ENCODE measurements at places on chromosomes 7 and 10.

GRCh38 chr10:9305018-9305655 lies 1250.6 kb downstream of the GATA3 start:
- H3K27me3 ChIP-seq = no peaks in the 10 kb centered on the region
- no peak overlapping the region for H3K4me3 ChIP-seq
- no peaks in the 10 kb centered on the region for H3K36me3 ChIP-seq
- no peaks in the 10 kb centered on the region for H3K4me1 ChIP-seq
- no peak for DNase-seq

DNA sequence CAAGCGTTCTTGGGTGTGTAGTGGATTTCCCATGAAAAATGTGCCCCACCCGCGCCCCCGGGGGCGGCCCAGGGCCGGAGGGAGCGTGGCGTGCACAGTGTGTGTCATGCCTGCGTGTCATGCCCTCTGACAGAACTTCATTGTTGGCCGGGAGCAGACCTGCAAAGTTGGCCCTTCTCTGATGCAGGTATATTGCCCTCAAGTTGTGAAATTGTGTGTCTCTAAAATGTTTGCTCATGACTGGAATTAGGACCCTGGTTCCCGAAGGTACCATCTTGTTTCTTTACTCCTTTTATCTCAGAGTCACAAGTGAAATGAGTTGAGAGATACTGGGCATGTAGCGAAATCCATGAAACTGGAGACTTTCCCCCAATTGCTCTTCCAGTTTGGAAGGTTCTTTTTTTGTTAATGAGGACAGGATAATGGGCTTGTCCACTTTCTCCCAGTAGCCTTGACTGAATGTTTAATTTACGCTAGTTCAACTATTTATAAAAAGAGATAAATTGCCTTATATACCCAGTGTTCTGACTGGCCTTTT lies 26.2 kb downstream of the ADK start:
- no peaks in the 10 kb centered on the region for H3K36me3 ChIP-seq
- H3K27me3 ChIP-seq = no peaks in the 10 kb centered on the region

GRCh38 chr10:101535949-101536348 lies 52.1 kb downstream of the POLL start:
- H3K27ac ChIP-seq = no peak overlapping the region
- H3K27me3 ChIP-seq = no peaks in the 10 kb centered on the region
- DNase-seq = no peak
- H3K4me1 ChIP-seq = no peaks in the 10 kb centered on the region

- no peak overlapping the region for H3K27ac ChIP-seq
- no peaks in the 10 kb centered on the region for H3K4me1 ChIP-seq
- H3K27me3 ChIP-seq = no peaks in the 10 kb centered on the region
- H3K4me3 ChIP-seq = no peak overlapping the region
- DNase-seq = no peak
Measured at GRCh38 chr10:59499460-59499859, 137.1 kb upstream of the FAM13C start.

DNA sequence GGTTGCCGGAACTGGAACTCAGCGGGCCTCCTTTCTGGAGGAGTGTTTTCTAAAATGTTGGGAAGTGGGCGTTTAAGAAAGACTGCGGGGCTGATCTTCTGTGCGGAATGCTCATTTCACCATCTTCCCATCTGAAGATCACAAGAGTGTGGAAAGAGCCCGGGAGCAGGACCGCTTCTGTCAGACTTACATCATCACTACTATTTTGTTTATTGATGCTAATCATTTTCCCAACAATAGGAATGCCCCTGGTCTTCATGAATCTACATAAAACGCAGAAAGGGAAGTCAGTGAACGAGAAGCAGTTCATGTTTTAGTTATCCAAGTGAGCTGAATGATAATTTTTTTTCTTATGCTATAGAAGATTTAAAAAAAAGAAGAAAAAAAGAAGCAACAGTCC lies 447.8 kb upstream of the MKI67 start:
- no peak for DNase-seq
- no peaks in the 10 kb centered on the region for H3K36me3 ChIP-seq
- H3K4me3 ChIP-seq = no peak overlapping the region
- H3K4me1 ChIP-seq = no peaks in the 10 kb centered on the region
- no peak overlapping the region for H3K27ac ChIP-seq

DNA sequence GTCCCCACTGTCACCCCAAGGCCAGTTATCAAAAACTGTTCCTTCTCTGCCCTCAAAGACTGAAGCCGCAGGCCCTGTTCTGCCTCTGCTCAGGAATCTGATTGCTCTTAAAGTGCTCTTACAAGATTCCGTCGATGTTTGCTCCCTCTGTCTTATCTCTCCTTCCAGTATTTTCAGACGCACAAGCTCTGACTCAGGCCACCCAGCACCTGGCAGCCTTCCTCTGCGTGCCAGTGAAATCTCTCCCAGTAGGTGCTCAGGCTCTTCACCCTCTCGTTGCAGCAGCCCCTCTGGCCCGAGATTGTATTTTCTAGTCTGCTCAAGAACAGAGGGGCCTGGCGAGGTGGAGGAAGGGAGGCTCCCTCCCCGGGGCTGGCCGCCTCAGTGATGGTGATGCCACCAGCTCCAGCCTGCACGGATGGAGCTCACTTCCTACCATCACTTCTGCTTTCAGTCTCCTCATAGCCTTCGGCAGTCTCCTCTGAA lies 276.2 kb downstream of the USP6NL start:
- no peak overlapping the region for H3K27ac ChIP-seq
- DNase-seq = no peak
- H3K36me3 ChIP-seq = peaks cover 25% of the 10 kb centered on the region
- H3K4me3 ChIP-seq = no peak overlapping the region
- H3K4me1 ChIP-seq = peaks cover 2% of the 10 kb centered on the region
- H3K27me3 ChIP-seq = no peaks in the 10 kb centered on the region

- no peaks in the 10 kb centered on the region for H3K27me3 ChIP-seq
- no peak overlapping the region for H3K27ac ChIP-seq
- no peaks in the 10 kb centered on the region for H3K36me3 ChIP-seq
- no peak overlapping the region for H3K4me3 ChIP-seq
Measured at GRCh38 chr10:6046773-6047611, 15.2 kb downstream of the IL2RA start.
